A172 (cell line): ENCODE measurements at places on chromosomes 5 and 9. TPM values are rescaled to one million over a fixed set of nuclear protein-coding genes. Genes with fewer than 3 reads are reported as not detected.

GRCh38 chr5:120436996-120437395 is 27.1 kb upstream of the PRR16 start:
- DNase-seq: no peak

DNA sequence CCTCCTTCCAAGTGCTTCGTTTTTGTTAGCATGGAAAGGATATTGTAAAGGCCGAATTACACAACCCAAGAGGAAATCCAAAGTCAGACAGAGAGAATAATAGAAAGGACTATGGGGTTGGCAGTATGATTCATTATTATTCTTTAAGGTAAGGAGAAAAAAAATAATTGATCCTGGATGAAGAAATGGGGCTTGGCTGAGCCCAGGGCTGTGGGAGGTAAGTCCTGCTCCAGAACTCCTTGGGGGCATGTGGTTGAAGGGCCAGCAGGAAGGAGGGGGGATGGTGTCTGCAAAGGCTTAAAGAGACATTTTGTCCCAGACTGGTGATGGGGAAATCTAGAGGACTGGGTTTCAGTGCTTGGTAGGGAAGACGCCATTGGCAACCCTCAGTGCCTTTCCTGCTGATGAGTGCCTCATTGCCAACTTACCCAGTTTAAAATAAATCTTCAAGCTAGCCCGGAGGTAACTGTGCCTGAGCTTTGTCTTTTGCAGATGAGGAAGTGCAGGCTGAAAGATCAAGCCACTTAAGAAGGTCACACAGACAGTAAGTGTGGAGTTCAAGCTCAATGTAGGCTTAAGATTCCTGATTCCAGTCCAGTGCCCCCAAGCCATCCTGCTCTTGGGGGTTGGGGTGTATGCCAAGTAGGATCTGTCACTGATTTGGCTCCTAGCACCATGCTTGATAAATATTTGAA is 30.2 kb downstream of the FOXI1 start:
- DNase-seq: no peak

- DNase-seq: no peak
Measured at GRCh38 chr5:96714951-96715451, 52.8 kb downstream of the CAST start.

LCNL1 gene
- total RNA-seq: 0.26 TPM in 1 of 2 replicates, not detected in the other
